Small intestine (tissue), 16 donors: ENCODE measurements at places on chromosomes 11 and 22.

DNA sequence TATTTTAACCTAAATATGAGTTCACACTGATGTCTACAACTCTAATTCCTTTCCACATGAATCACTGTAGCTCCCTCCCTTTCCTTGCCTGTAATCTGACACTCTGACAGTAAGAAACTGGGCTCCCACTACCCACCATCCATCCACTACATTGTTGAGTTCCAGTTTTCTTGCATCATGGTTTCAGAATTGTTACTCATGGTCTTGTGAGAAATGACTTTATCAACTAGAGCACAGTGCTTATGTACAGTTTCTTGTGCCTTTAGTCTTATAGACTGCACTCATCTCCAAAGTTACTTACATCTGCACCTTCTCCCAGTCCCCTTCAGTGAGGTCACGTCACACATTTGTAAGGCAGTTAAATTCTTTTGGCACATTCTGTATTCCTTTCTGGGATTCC is 78.6 kb downstream of the RTL6 start:
- no peak for DNase-seq

- no peak for DNase-seq
Observed at GRCh38 chr11:83272627-83273026, 13.5 kb downstream of the CCDC90B start.

GRCh38 chr11:124294687-124295086 is 19.1 kb downstream of the OR8D1 start:
- DNase-seq, result no peak

GRCh38 chr11:20654038-20654437 is 15.3 kb upstream of the NELL1 start:
- DNase-seq, result no peak
